ENCODE measurements at places on chromosomes 1 and 21.
A peak's percentile ranks its signal among the peaks of the same experiment; 100 is the strongest.

DNA sequence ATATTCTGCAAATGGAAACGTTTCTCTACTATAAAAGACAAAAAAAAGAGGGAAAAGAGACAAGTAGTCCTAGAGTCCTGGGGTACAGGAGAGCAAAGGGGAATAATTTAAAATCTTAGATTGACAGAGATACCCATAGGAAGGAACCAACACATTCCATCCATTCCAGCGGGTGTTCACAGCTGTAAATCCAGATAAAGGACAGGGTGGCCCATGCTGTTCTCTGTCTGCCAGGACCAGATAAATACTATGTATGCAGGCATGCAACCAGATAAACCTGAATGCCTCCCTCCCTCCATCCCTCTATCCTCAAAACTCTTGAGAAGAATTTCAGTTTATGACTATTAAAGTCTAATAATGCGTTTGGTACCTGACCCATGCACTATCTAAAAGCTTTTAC, 131.8 kb downstream of the PTPN14 start:
- DNase-seq = no peak

- DNase-seq = no peak
Measured at GRCh38 chr1:35847935-35848565, 35.0 kb upstream of the AGO1 start.

DNA sequence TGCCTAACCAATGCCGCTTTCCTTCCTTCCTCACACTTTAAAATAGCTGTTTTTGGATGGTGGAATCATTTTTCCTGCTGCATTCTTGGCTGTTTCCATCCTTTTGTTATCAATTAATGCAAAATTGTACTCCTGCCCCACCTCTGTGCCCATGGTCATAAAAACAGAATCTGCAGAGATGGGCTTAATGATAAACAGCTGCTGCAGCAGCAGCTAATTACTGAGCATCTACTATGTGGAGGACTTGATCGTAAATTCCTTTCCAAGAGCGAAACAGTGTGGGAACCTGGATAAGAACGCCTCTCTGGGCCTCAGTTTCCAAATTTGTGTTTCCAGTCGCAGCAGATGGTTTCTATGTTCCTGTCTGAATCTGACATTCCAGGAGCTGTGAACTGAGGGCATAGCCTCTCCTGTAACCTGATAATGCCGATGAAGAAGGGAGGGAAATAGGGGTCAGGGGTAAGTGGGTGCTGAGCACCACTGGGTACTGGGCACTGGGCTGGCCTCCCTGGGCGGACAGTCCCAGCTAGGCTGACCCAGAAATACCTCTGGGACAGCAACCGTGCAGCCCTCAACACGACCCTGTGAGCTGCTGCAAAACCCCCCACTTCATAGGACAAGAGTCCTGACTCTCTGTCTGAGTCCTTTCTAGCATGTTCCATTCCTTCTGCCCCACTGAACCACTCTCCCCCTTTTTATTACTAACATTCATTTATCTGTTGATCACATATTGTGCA, 121.7 kb downstream of the DMRTB1 start:
- no peak for DNase-seq

DNA sequence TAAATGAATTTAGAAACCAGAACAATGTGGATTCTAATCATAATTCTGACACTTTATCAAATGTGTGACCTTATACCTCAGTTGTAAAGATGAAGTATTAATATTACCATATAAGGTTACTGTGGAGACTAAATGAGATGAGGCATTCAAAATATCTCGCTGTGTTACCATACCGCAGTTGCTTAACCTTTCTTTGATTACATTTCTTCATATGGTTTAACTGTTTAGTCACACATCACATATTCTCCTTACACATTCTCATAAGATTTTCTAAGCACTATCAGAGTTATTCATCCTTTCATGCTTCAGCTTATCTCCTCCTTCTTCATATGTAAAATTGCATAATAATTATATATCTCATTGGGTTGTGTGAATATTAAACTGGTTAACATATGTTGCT, 88.9 kb downstream of the LRRC53 start:
- no peak for DNase-seq

GRCh38 chr21:31754708-31754960, 22.7 kb upstream of the SCAF4 start:
- no peak for DNase-seq

DNA sequence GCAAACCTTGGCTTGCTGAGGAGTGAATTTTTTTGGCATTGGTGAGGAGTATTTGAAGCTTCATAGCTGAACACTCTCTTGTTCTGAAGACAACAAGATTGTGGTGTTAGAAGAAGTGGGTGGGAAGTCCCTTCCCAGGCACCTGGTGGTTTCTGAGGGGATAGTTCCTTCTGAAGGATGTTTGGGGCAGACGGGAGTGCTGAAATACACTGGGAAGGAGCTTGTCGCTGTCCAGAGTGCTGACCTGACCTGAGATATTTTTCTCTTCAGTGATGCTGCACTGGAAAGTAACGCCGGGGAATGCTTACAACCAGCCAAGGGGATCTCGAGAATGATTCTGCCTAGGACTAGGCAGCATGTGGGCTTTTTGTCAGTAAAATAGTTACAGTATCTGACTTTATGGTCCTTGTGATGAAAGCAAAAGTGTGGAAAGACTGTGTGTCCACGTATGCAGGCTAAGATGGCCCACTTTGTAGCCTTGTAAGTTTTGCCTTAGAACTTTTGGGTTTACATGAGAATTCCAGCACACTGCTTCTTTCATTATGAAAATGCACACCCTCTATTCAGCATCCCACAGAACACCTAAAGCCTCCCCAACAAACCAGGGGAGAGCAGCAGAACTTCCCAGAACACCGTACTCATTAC, 33.1 kb upstream of the NFASC start:
- DNase-seq = peak; percentile 73

GRCh38 chr1:96782206-96782605, 60.6 kb downstream of the PTBP2 start:
- DNase-seq = no peak

DNA sequence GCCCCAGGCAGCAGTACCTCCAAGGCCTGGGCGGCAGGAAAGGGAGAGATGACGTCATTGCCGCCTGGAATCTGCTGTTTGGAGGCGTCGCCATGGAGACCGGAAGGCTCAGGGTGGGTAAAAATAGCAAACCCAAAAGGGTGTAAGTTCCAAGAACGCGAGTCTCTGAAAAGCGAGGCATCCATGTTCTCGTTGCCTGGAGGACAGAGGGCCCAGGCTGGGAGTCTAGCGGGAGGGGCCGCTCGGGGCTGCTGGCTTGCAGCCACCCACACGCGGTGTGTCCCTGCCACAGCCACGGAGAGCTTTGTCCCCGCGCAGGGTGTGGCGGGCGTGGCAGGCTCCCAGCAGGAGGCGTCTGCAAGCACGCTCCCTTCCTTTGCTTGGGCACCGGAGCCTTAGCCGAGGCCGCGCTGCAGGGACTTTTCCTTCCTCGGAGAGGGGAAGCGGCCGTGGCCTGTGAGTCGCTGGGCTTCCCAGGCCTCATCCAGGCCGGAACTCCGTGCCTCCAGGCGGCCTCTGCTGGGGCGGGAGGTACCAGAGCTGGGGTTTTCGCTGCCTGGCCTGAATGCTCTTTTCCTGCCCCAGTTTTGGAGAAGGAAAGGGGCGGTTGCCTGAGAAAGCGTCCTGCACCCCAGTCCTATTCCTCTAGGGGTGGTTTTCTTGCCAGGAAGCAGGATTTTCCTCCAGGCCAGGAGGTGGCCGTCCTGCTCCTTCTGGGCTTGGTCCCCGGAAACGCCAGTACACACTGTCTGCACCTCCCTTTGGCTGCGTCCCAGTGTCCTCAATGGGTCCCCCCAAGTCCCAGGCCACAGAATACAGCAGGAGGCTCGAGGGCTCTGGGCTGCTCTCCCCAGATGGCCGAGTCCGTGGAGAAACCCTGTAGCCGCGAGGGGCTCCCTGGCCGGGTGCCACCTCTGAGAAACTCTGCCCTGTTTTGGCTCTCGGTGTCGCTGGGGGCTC, 15.3 kb upstream of the SKI start:
- peak; percentile 87 for DNase-seq

- DNase-seq = no peak
Measured at GRCh38 chr1:80994934-80995333, 805.8 kb upstream of the ADGRL2 start.

DNA sequence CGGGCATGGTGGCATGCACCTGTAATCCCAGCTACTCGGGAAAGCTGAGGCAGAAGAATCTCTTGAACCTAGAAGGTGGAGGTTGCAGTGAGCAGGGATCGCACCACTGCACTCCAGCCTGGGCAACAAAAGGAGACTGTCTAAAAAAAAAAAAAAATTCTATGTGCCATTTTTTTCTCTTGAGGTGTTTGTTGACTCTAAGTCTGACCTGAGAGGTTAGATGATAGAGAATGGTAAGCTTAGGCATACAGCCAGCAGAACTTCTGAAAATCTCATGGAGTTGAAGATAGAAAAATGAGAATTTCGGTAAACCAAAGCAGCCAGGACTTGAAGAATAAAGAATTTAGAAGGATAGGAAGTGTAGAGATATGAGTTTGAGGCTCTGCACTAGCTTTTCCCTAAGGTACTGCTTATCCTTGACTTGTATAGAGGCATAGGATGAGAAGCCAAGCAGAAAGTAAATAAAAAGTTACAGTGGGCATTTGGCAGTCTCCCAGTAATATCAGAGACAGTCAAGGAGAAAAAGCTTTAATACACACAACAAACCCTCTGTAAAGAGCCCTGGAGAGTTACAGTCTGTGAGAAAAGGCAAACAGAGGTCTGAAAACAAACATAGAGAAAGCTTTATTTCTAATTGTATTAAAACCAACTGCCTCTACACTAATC, 24.3 kb downstream of the F13B start:
- DNase-seq = no peak

DNA sequence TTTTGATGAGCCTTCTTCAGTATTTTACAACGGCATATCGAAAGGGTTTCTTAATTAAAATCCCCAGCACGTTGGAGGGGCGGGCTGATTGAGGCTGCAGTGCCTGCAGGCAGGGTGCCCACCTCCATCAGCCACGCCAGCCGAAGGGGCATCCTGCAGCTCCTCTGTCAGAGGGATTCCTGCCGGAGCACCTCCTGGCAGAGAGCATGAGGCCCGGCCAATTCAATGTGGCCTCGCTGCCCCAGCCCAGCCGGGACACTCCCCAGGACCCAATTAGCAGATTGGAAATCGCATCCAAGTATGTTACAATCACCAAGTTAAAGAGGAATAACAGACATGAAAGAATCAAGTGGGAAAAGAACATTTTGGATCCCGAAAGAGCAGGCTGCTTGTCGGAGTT, 216.6 kb downstream of the ST6GALNAC3 start:
- DNase-seq = no peak

DNA sequence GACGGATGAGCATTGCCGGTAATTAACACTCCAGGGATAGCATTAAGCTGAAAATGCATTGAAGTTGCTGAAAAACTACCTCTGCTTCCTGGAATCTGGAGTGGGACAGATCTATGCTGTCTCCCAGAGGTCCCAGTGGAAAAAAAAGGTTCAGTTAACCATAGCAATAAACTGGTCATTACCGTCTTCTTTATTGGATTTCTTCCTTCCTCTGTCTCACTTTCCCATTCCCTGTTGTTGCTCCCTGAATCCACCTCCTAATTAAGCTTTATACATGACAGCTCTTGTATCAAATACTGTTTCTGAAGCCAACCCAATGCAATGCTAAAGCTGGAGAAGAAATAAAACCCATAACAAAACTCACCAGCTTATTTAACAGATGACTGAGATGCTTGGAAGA, 1805.9 kb downstream of the NCAM2 start:
- no peak for DNase-seq

DNA sequence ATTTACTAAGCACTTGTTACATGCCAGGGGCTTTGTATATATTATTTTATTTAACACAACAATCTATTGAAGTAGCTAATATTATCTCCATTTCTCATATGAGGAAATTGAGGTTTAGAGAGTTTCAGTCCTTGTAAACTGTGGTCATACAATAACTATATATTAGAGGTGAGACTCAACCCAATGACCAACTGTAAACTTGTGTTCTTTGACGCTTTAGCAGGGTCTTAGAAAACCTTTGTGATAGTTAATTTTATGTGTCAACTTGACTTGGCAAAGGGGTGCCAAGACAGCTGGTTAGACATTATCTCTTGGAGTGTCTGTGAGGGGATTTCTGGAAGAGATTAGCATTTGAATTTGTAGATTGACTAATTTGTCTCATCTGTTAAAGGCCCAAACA, 252.4 kb upstream of the B3GALT2 start:
- no peak for DNase-seq

DNA sequence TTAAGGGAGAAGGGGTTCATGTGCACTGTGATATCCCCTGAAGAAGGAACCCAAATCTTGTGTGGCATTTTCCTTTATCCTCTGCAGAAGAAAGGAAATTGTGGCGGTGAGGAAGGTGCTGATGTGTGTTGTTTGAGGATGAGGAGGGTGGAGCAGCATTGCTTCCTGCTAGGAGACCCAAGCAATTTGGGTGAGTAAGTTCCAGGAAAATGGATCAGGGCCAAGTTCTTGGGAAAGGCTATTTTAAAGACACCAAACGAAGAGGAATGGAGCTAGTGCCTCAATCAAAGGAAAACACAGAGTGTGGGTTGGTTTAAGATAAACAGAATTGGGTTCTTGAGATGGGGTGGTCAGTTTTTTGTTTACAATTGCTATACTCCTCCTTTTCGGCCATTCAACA, 86.7 kb upstream of the MARK1 start:
- no peak for DNase-seq

DNA sequence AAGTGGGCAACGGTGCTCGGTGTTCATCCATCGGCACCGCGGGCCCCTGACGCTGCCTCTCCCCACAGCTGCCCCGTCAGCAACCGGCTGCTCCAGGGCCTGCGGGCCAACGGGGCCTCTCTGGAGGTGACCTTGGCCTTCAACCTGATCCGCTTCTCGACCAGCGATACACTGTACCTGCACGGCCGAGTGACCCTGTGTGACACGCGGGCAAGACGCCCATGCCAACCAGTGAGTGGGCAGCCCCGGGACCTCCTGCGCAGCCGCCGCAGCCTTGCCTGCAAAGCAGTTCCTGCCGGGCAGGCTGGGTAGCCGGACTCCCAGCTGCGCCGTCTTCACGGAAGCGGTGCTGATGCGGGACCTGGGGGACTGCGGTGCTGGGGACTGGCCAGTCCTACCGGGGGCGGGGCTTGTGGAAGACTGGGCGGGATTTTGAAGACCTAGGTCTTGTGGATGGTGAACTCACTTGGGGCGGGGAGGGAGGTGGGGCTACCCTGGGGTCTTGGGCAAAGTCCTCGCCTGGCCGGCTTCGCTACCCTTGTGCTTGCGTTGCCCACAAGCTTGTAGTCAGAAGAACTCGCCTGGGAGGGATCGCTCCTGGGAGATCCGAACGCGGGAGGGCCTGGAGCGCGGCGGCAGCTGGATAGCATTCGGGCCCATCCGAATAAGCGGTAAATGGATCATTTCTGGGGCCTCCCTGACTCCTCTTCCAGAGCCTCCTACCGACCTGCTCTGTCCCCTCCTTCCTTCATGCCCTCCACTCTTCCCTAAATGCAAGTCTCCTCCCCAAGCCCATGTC, 8.8 kb upstream of the CEP85 start:
- peak; percentile 46 for DNase-seq

- peak; percentile 44 for DNase-seq
Measured at GRCh38 chr1:164576291-164577271, 17.6 kb downstream of the PBX1 start.

GRCh38 chr1:207486198-207486597, 9.8 kb upstream of the CR1 start:
- DNase-seq = no peak
